ENCODE measurements at places on chromosomes 7 and 10.
A peak's percentile ranks its signal among the peaks of the same experiment; 100 is the strongest.

- DNase-seq, result peak; percentile 63
Observed at GRCh38 chr10:126504063-126504760, 115.9 kb upstream of the ADAM12 start.

- no peak for DNase-seq
Observed at GRCh38 chr10:34295142-34295548, 520.0 kb downstream of the PARD3 start.

GRCh38 chr7:113279256-113279655, 160.9 kb upstream of the SMIM30 start:
- DNase-seq, result no peak

DNA sequence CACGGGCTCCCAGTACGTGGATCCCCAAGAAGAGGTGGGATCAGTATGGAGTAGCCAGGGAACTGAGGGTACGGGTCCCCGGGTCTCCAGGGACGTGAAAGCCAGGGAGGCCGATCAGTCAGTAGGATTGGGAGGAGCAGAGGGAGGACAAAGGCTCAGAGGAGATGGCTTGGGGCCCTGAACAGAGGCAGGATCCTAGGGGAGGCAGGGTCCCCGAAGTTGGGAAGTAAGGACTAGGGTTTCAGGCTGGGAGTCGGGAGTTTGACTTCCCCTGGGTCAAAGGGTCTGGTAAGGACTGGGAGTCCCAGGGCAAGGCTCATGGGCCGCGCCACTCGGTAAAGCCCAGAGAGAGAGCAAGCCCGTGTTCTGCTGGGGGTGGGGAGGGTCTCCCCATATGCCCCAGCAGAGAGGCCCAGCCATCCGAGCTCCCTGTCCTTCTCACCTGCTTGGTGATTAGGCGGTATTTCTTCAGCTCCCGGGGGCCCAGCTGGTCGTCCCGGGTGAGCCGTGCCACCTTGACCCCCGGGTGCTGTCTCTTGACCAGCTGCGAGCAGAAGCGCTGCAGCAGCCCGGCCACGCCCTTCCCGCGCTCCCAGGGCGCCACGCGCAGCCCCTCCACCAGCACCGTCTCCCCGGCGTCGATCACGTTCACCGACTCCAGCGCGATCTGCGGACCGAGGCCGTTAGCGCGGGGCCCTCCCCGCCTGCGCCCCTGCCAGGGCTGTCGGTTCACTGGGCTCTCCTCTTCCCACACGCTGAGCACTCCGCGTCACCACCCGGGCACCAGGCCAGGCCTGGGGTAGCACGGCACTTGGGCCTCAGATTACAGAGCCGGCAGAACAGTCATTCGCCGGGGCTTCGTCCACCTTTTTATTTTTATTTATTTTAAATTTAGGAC, 7.0 kb downstream of the NAT16 start:
- DNase-seq, result peak; percentile 89

DNA sequence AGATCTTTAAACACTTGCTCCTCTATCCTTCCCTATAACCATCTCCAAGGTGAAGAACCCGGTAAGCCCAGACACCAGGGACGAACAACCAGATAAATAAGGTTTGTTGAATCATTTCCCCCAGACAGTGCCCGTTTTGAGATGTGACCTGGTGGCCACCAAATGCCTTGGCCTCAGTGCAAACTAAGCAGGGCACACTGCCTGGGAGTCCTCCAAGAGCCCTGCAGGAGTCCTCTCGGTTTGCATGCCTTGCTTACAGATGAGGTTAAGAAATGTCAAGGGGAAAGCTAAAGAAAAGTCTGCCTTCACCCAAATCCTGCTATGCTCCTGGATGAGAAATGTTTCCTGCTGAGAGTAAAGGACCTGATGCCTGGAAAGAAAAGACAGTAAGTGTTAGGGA, 31.6 kb downstream of the SLIT1 start:
- no peak for DNase-seq

DNA sequence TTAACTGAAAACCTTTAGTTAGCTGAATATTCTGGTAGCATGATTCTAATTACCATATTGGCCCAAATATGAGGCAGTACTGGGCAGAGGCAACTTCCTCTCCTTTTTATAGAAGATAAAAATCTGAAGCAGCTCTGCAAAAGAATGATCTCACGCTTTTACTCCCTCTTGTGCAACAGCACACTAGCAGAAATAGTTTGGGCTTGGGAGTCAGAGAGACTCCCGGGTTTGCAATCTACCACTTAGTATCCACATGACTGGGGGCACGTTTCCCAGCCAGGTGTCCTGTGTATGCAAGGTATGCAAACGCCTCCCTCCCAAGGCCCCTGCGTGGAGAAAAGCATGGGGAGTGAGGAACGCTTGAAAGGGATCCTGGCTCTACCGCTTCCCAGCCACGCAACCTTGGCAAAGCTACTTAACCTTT, 47.2 kb upstream of the RHEB start:
- peak; percentile 48 for DNase-seq

DNA sequence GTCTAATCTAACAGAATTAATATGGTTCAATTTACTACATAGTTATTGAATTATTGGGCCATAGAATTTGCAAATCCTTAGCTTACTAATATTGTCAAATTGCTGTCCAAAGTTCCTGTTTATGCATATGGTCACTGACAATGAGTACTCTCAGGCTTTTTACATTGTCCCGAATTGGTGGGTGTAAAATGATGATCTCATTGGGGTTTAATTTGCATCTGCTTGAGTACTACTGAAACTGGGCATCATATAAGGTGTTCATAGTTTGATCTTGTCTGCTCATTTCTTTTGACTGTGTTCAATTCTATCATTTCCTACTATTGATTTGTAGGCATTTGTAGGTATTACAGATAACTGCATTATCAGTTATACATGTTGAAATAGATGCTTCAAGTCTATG, 12.7 kb downstream of the ABCA13 start:
- peak; percentile 42 for DNase-seq

DNA sequence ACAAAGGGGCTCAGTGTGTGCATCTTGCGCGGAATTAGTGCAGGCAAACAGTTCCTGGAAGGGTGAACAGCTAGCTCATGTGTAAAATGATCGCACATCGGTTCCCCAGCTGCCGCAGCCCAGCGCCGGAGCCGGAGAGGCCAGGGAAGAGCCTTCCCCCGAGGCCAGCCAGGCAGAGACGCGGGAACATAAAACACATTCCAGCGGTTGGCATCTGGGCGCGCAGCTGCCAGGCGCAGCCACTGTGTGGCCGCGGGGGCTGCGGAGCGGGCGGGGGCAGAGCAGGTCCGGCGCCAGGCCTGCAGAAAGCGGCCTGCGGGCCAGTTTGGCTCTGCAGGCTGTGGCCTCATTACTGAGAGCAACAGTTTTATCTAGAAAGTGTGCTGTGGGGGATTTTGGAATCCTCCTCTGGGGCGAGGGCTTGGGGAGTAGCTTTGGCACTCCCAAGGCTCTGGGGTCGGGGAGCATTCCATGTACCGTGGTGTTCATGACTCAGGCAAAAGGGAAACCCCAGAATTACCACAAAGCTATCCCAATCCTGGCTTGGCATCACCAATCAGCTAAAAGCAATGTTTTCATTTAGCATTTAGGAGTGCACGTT, 74.3 kb downstream of the SAMD9 start:
- DNase-seq, result peak; percentile 40

- DNase-seq, result peak; percentile 48
Observed at GRCh38 chr7:22173685-22174573, 183.0 kb downstream of the RAPGEF5 start.

DNA sequence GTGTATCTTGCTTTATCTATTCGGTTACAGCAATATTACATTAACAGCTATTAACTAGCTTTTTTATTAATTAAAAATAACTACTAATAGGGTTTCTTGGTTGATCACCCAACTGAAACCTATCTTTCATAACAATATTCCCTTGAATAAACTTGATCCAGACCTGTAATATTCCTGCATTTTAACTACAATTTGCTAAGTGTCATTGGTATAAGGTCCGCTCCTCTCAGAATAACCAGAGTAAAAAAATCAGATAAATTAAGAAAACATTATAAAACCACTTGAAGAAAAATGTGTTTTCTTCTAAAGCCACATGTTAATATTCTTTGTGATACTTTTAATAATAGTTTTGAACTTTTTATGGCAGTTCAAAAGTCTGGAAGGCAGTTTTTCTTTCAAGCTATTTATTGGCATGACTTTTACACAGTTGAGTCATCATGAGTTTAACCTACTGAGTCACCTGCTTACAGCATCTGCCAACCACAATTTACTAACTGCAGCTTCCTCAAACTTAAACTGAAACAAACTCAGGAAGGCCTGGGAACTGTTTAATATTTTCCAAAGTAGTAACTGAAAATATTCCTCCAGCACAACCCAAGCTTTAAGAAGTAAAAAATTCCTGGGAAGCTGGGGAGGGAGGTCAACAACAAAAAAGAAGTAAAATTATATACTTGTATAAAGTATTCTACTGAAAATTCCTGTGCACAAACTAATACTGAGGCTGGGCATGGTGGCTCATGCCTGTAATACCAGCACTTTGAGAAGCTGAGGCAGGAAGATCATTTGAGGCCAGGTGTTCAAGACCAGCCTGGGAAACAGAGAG, 103.2 kb downstream of the NRBF2 start:
- peak; percentile 72 for DNase-seq

- DNase-seq, result no peak
Observed at GRCh38 chr10:119872610-119872859, at the start of gene MCMBP. TSS of gene MCMBP (minus strand) at chr10:119872843. CDS start at chr10:119872584, 259 bp downstream.

GRCh38 chr7:51366930-51367613, 50.5 kb upstream of the COBL start:
- DNase-seq, result peak; percentile 45

- no peak for DNase-seq
Observed at GRCh38 chr10:43822631-43823580, 174.2 kb upstream of the ZNF32 start.

DNA sequence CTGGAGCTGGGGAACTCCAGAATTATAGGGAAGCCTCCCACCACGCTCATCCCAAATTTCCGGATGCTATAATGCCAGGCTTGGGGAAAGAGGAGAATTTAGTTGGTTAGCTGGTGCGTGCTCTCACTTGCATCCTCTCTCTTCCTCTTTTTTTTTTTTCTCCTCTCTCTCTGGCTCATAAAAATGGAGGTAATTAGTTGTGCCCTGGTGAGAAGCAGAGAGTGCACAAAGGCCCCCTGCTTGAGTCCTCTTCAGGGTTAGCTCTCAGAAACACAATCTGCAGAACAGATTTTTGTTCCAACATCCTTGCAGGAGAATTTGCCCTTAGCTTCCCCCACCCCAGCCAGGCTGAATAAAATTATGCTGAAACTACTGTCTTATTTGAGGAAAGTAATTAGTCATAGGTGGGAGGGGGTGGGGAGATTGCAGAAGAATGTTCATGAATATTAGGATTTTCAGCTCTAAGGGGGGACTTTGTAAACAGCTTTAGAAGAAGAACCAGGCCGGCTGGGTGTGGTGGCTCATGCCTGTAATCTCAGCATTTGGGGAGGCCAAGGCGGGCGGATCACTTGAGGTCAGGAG, 7.6 kb downstream of the SERPINE1 start:
- peak; percentile 79 for DNase-seq

- DNase-seq, result no peak
Observed at GRCh38 chr7:54116956-54117355, 425.2 kb upstream of the VSTM2A start.

DNA sequence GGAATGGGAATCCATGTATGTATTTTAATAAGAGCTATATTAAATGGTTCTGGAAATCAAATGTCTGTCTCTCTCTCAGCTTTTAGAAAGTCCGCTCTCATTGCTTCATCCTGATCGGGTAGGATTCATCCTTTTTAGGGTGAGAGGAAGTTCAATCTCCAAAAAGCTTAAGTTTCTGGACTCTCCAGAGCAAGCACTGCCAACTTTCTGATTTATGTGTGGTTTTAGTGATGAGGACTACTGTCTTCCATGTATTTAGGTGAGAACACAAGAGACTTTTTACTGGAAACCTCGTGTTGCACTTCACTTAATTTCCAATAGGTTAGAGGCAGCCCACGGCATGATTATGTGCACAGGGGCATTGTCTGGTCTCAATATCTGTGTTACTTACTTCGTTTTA, 267.9 kb downstream of the SUGCT start:
- no peak for DNase-seq

GRCh38 chr7:12469568-12469967, 65.9 kb upstream of the VWDE start:
- no peak for DNase-seq

- peak; percentile 78 for DNase-seq
Observed at GRCh38 chr10:75111907-75112679, 637 bp downstream of the SAMD8 start.

GRCh38 chr10:109668154-109668665, 255.1 kb downstream of the XPNPEP1 start:
- no peak for DNase-seq

- DNase-seq, result no peak
Observed at GRCh38 chr10:83680470-83680891, 458.8 kb upstream of the GHITM start.

DNA sequence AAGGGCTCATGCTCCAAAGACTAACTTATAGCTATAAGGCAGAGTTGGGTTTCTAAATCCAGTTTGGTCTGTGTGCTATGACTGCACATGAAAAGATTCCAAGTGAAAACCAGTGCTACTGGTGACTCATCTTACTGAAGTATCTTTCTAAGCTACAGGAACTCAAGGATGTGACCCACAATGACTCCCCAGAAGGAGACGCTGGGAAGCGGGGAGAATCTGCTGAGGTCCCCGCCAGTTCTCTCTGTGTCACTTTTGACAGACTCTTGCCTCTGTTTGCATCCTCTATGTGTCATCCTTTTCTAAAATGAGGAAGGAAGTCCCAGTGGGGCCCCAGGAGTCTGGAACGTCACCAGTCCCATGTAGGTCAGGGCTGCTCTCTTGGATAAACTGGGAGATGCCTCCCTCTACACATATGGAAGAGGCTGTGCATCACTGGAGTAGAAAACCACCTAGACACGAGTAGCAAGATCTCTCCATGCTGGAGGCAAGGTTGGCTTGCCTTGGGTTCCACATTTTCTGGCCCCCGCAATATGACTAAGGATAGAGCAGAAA, 28.8 kb upstream of the GPR26 start:
- peak; percentile 6 for DNase-seq

- no peak for DNase-seq
Observed at GRCh38 chr7:95758187-95758586, 14.2 kb upstream of the DYNC1I1 start.

DNA sequence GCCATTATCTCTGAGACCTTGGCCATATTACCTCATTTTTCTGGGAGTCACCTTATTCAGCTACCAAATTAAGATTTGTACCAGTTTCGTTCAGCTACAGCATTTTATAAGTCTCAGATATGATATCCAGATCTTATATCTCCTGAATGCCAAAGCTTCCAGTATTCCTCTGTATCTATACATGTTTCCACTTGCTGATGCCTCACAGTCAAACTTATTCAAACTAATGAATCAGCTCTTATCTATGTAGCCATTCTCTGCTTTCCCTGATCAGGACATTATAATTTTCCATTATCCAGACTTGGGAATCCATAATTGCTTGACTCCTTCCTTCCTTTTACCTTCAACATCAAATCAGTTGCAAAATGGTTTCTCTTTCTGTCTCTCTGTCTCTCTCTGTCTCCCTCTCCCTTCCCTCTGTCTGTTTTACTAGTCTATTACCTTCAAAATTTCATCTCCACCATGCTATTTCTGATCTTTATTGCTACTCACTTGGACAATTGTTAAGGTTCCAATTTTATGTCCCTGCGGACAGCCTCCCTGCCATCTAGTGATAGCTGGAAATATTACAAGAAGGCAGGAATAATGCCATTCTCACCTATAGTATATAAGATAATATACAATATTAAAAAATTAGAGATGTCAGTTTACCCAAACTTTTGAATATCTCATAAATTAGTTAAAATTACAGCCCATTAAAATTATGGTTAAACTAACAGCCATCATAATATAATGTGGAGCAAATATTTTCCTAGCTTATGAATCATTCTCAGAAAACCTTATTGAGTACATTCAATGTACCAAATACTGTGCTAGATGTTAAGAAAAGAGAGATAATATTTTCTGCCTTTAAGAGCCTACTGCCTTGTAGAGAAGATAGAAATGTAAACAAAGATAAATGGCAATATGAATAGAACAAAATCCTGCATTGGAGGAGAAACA, 89.8 kb downstream of the PCLO start:
- DNase-seq, result no peak

All from suppressor macrophage treated with lipopolysaccharide for 1 hour (primary cell).